Effector CD8-positive, alpha-beta T cell (primary cell): ENCODE measurements at places on chromosomes 4 and X.

DNA sequence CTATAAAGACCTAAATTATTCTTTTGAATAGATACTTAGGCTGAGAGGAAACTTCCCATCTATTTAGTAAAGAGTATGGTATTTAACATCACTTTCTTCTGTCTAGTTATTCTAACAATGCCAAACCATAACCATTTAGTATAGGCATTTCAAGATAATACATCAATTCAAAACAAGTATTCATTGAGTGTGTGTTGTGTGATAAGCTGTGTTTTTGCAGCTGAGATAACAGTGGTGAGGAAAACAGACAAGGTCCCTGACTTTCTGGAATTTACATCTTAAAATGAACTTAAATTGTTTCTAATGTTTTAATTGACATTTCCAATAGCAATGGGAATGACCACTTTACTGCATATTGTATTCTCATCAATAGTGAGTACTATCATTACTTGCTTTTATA lies 22.4 kb upstream of the TSPAN5 start:
- no peak for DNase-seq

DNA sequence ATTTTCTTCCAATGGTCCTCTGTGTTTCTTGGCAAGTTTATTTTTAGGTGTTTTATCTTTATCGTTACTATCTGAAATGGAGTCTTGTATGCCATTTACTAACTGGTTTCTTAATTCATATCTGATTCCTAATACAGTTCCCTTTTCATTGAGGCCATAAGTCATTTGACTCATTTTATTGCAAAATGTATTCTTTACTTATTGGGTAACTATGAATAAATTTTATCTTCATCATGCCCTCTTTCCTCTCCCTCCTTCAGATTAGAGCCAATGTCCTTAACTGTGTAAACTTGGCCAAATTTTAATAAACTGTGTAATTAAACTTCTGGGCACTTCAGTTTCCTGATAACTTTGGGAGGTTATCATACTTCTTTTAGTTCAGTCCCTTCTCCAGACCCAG lies 19.3 kb upstream of the MSMO1 start:
- DNase-seq: no peak

DNA sequence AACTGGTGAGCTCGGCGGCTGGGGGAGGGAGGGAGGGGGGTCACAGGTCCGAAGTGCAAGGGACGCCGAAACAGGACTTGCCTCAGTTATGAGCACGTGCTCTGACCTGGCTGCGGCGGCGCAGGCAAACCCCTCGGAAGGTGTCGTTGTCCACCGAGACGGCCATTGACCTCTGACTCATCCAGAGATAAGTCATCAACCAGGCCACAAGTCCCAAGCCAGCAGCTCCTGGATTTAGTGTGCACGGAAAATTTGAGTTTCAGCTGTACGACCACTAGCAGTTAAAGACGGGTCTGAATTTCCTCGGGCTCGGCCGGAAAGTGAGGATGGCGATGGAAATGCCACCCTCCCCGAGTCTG lies 674 bp downstream of the SH3D19 start:
- no peak for DNase-seq

DNA sequence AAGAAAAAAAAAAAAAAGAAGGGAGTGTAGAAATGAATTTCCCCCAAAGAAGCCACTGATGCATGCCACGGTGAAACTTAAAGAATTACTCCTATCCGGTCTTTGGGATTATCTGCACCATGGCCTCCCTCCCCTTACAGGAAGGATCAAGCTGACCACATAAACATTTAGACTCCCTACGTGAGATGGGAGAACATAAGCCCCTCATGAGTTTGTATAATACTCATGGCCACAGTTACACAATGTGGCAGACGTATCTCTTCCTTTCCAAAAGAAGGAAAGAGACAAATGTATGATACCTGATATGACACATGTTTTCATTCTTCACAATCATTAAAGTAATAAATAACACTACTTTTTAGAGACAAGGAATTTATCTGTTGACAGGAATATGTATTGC lies 3.3 kb upstream of the PTTG2 start:
- no peak for DNase-seq

DNA sequence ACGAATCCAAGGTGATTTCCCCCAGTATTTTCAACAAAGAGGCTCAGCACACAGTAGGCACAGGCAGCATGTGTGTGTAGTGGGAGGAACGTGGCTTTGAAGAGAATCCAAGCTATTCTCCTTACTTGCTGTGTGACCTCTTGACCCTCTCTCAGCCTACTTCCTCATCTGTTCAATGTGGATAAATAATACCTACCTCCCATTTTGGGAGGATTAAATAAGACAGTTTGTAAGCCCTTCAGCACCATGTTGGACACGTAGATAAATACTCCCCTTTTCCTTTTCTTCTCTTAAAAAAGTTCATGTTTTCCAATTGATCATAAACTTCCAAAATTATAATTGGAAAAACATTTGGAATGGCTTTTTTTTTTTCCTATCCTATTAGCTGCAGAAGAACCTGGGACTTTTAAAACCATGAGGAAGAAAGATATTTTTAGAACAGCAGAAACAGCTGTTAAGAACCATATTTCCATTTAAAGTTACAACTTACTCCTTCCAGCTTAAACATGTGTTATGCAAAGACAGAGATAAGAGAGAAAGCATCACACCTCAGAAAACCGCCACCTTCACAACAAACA lies 56.1 kb upstream of the TMEM131L start:
- no peak for DNase-seq

DNA sequence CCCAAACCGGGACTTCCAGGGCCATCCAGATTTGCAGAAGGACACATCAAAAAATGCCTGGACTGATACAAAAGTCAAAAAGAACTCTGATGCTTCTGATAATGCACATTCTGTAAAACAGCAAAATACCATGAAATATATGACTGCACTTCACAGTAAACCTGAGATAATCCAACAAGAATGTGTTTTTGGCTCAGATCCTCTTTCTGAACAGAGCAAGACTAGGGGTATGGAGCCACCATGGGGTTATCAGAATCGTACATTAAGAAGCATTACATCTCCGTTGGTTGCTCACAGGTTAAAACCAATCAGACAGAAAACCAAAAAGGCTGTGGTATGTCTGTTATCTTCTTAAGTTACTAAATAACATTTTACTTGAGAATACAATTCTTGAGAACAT lies 9.2 kb downstream of the PLK4 start:
- DNase-seq: no peak

DNA sequence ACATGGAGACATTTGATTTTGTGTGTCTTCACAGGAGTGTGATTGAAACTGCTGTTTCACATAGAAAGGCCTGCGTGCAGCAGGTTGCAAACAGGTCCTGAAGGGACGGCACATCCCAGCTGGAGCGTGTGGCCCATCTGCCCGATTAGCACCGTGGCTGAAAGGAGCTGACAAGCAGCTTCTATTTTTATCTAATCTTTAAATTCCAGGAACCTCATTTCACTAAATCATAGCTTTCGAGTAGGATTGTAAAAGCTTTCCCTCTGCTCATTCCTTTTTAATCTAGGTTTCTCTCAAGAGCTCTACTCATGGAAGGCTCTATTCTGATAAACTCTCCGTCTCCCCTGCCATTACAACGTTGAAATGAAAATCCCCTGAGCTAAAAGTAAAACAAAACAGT lies 106.8 kb downstream of the FSTL5 start:
- DNase-seq: no peak

- no peak for DNase-seq
Observed at GRCh38 chr4:38157592-38157991, 197.4 kb downstream of the PTTG2 start.

GRCh38 chr4:56656346-56656643 lies 24.8 kb downstream of the HOPX start:
- DNase-seq: no peak

DNA sequence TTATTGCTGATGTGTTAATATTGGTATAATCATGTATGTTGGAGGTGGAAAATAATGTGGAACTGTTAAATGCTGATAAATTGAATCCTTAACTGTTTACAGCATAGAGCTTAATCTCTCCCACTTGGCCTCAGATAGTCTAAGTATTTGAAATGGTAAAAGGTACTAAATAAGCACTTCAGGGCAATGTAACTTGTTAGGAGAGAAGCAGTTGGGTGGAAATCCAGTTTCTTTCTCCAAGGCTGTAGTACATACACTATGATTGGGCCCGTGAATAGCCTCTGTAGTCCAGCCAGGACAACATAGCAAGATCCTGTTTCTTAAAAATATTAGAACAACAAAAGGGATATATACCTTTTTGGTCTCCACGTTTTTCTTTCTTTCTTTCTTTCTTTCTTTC lies 39.7 kb downstream of the NUDT9 start:
- no peak for DNase-seq

- no peak for DNase-seq
Observed at GRCh38 chr4:30724247-30724646, 4.1 kb downstream of the PCDH7 start.

- DNase-seq: no peak
Observed at GRCh38 chrX:71057848-71058530, 10.1 kb downstream of the SNX12 start.
